ENCODE measurements at places on chromosomes 3 and 15.

DNA sequence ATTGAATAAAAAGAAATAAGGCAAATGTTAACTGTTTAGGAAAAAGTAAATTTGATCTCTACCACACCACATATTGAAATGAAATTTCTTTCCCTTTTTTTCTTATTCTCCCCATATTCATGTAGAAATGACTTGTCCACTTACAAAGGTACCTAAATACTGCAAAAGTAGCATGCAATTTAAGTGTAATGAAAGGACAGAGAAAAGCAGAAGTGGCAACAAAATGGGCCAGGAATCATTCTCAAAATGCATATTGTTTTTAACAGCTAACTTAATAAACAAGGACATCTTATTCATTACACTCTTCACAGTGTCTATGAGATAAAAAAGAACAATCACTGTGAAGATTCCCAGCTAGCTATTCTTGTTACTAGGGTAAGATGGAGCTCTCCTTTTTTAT lies 40.6 kb upstream of the FGF7 start:
- DNase-seq, result no peak

GRCh38 chr15:55860468-55860867 lies 117.5 kb upstream of the PRTG start:
- no peak for DNase-seq

GRCh38 chr15:76776969-76777368 lies 128.2 kb downstream of the SCAPER start:
- no peak for DNase-seq

DNA sequence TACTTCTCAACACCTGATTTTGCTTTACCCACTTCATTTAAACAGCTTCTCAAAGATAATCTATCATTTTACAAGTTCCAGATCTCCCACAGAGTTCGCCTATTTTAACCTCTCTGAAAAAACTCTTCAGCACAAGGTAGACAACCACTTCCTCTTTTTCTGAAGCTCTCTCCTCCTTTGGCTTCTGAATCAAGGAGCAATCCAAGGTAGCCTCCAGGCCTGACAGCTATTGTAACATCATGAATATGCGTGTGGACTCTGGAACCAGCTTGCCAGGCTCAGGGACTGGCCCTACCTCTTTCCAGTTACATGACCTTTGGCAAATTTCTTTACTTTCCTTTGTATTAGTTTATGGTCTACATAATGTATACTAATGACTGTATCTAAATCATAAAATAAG lies 405.9 kb upstream of the ZNF385D start:
- no peak for DNase-seq

DNA sequence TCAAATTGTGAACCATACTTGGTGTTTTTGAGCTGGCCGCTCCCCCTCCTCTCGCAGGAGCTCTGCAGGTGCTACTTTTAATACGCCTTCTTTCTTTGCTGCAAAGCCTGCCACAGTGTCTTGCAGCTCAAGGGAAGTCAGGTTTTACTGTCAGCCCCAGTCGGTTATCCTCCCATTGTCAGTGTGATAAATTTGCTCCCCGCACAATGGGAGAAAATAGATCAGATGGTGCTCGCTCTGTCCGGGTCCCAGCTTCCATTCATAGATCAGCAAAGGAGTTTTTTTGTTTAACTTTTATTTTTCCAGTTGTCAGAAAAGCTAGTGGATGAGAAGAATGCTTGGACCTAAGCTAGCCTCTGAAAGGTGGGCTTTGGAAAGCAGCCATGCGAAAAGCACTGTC lies 207.7 kb downstream of the RYR3 start:
- DNase-seq, result no peak

- DNase-seq, result no peak
Observed at GRCh38 chr3:190424108-190424477, 25.6 kb downstream of the TMEM207 start.

- no peak for DNase-seq
Observed at GRCh38 chr3:8286086-8286485, 215.5 kb upstream of the LMCD1 start.

GRCh38 chr15:68526269-68526668 lies 52.5 kb upstream of the CORO2B start:
- no peak for DNase-seq

DNA sequence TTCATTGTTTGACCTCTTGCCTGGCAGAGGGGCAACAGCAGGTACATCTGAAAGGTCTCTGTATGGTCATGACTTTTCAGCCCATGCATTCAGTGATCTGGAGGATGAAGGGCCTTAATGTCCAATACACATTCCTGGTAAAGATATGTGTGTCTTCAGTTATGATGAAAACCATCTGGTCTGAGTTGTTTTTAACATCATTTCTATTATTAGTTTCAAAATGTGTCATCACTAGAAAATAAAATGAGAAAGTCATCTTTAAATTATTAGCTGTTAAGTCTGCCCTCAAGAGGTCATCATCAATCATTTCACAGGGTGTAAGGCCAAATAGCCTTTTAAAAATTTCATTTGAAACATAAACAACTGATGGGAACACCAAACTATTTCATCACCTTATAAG lies 92.1 kb upstream of the PLSCR4 start:
- DNase-seq, result no peak

GRCh38 chr3:126465928-126466544 lies 9.7 kb downstream of the ZXDC start:
- DNase-seq, result no peak

DNA sequence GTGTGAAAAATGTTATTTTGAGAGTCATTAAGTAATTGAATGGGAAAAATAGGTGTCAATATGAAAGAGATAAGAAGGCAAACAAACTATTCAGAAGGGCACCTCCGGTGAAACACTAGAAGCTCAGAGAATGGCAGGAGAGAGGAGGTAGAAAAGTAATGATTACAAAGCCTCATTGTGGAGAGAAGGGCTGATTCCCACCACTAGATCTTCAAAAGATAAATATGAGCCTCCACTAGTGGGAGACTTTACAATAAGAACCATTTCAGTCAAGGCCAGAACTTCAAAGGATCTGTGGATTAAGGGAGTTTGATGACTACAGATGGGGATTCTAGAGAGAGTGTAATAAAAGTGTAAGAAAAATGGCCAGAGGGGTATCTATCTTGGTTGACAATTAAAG lies 535.6 kb downstream of the NLGN1 start:
- DNase-seq, result no peak

DNA sequence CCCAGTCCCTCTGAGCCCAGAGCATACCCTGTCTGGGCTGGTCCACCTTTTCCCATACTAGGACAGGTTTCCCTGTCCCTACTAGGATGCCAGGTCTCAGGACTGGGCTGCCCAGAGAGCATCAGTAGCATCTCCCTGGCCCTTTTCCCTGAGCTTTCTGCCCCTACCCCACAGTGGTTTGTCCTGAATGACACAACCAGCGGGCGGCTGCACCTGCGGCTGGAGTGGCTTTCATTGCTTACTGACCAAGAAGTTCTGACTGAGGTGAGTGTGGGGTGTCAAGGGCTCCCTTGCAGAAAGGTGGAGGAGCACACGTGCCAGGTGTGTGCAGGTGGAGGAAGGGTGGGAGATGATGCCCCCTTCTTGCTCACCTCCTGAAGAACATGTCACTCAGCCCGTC lies 33.5 kb downstream of the ESYT3 start:
- no peak for DNase-seq

- no peak for DNase-seq
Observed at GRCh38 chr3:51896607-51897305, 6.4 kb downstream of the IQCF1 start.

DNA sequence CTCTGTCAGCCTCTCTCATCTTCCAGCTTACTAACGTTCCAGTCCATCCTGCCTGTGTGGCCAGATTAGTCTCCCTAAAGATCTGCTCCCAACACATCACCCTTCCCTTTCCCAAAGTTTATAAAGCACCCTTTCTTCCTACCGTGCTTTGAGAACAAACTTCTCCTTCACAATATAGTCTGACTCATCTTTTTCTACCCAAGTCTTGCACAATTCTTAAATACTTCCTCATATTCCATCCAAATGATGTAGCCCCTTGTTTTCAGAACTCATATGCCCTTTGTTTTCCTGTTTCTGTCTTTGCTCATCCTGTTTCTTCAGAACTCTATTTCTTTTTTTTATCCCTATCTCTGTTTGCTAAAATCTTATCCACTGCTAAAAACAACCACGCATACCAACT lies 326.8 kb downstream of the MFSD1 start:
- no peak for DNase-seq

GRCh38 chr15:42069496-42070278 lies 24.7 kb downstream of the PLA2G4D start:
- DNase-seq, result no peak

DNA sequence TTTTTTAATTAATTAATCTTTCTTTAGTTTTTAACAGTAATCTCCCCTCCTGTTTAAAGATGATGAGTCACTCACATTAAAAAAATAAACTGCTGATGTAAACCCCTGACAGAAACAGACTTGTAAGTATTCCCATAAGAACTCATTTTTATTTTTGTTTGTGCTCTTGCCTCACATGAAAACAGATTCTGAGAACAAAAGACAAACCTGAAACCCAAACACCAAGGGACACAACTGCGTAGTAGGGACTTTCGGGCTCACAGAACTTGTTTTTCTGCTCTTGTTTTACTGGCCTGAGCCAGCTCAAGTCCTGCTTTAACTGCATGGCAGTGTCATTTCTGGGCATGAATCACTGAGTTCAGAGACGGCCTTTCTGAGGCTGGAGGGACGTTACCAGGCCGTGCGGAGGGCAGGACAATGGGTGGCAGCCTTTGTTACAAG lies 600.8 kb downstream of the FOXP1 start:
- DNase-seq, result peak; percentile 16
